ENCODE measurements at places on chromosomes 13 and 19.
A peak's percentile ranks its signal among the peaks of the same experiment; 100 is the strongest.

- DNase-seq, result no peak
Measured at GRCh38 chr13:111263566-111263965, 56.9 kb upstream of the TEX29 start.

GRCh38 chr19:10580979-10581631, 6.0 kb downstream of the AP1M2 start:
- DNase-seq, result peak; percentile 69

DNA sequence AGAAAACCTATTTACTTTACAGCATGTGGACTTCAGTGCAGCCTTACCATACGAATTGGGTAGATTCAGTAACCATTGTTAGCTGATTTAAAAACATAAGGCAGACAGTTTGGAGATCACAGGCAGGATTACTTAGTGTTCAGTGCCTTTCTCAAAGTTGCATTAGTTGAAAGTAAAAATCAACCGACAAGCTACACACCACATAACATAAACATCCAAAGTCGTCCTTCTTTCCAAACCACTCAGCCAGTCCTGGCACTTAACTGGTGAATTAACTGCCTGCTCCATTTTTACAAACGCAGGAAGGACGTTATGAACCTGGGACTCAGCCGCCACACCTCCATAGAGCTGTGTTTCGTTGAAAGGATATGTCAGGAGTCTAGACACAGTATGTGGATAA, 91.4 kb downstream of the COL4A1 start:
- DNase-seq, result no peak

DNA sequence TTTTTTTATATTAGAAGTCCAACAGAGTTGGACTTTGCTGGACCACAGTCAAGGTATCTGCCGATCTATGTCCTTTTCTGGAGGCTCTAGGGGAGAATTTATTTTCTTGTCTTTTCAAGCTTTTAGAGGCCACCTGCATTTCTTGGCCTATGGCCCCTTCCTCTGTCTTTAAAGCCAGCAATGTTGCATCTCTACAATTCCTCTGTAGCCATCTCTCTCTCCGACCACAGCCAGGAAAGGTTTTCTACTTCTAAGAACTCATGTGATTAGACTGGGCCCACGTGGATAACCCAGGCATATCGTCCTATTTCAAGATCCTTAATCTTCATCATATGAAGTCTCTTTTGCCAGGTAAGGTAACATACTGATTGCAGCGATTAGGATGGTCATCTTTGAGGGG, 43.5 kb upstream of the RGCC start:
- DNase-seq, result no peak

GRCh38 chr19:42111384-42111783, 20.9 kb downstream of the POU2F2 start:
- no peak for DNase-seq

DNA sequence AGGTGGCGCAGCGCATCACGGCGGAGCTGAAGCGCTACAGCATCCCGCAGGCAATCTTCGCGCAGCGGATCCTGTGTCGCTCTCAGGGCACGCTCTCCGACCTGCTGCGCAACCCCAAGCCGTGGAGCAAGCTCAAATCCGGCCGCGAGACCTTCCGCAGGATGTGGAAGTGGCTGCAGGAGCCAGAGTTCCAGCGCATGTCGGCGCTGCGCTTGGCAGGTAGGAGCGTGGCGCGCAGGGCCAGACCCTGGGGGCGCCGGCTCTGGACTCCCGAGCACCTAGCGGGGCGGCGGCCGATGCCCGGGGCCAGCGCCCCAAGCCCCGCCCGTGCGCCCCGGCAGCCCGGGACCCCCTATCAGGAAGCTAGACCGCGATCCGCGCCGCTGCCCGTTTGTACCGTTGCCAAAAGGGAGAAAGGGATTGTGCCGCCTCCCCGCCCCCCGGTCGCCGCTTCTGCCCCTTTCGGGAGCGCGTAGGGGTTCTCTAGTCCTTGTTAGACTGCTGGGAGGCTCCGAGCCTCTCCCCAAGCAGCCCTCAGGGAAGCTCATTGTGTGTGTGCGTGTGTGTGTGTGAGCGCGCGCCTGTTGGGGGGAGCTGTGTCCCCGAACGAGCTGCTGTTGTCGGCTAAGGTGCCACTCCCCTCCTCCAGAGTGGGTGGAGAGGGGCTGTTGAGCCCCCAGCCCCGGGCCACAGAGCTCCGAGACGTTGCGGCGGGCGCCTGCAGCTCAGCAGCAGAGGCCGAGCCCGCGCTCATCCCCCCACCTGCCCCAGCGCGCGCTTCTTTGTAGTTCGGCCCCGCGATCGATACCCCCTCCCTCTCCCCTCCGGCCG, 1.5 kb downstream of the ONECUT3 start:
- no peak for DNase-seq

DNA sequence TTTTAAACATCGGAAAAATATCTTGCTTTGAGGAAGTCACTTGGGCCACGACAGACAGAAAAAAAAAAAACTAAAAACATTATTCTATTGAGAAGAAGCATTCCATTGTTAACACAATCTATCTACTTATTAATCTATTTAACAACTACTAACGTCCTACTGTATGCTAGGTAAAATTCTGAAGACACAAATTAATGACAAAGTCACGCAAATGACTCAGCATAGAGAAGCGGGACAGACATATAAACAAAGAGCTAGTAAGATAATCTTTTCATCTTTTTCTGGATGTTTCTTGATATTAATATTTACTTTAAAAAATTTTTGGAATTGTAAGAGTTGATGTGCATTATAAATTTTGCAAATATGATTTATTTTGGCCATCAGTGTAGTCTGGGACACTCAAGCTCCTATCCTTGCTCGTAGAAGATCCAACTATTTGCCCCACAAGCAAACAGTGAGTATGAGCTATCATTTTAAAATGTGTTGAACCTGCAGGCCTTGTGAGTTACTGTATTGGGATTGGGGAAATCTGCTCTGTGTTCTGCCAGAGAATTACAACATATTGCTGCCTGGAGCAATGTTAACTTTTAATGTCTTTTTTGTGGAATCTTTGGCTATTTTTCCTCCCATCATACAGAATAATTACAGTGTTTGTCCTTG, 109.1 kb downstream of the PCDH9 start:
- no peak for DNase-seq

GRCh38 chr13:53759016-53759415, 730.4 kb downstream of the OLFM4 start:
- DNase-seq, result no peak

DNA sequence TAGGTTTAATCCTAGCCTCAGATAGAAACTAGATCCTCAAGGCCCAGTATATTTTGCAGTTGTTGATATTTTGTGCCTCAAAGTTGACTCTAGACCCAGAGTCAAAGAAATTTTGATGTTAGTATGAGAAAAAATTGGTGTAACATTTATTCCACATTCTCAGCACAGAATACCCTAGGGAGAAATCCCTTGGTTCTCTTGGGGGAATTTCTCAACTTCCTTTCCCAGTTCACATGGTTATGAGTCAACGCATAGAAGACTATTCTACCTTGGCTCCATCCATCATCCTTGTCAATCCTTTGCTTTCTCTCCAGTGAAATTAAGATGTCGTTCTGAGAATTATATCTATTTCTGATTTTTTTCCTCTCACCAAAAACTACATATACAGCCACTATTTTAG, 145.3 kb downstream of the POSTN start:
- no peak for DNase-seq

GRCh38 chr13:88932950-88933349, 1261.8 kb downstream of the SLITRK5 start:
- DNase-seq, result no peak

DNA sequence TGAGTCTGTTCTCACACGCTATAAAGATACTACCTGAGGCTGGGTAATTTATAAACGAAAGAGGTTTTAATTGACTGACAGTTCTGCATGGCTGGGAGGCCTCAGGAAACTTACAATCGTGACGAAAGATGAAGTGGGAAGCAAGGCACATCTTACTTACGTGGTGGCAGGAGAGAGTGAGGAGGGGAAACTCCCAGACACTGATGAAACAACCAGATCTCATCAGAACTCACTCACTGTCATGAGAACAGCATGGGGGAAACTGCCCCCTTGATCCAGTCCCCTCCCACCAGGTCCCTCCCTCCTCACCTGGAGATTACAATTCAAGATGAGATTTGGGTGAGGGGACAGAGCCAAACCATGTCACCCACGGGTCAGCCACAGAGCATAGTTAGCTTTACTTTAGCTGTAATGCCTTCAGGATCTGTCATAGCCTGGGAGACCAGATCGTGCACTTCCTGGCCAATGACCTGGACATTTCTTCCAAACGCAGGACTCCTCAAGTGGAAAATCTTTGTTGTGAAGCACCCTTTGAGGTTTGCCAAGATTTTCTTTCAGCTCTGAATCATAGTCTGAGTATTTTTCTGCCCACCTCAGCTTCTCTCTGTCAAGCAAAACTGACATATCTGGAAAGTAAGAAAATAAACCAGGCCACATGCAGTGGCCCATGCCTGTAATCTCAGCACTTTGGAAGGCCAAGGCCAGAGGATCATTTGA, 25.2 kb upstream of the HIF3A start:
- DNase-seq, result no peak

GRCh38 chr19:14367016-14367415, 14.2 kb upstream of the ADGRE5 start:
- no peak for DNase-seq

- no peak for DNase-seq
Measured at GRCh38 chr13:37412241-37412921, 186.2 kb downstream of the POSTN start.

DNA sequence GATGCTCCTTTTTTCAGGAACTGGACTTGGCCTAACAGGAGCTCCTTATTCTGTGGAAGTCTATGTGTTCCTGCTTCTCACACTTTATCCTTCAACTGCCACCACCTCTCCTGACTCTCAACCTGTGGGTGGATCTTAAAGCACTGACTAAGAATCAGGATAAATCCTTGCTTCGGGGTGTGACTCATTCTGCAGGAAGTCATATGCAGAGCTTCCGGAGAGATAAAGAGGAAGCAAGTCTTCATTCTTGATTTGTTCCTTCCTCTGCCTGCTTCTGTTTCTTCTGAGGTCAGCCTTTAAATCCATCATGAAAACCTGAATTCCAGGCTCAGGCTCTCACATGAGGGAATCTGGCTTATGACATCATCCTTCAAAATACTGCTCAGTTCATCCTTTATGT, 137.1 kb upstream of the ATXN8OS start:
- no peak for DNase-seq

GRCh38 chr19:46042252-46042883, 1.6 kb upstream of the IGFL4 start:
- no peak for DNase-seq

- DNase-seq, result no peak
Measured at GRCh38 chr19:16581971-16582343, 9.7 kb upstream of the SLC35E1 start.

DNA sequence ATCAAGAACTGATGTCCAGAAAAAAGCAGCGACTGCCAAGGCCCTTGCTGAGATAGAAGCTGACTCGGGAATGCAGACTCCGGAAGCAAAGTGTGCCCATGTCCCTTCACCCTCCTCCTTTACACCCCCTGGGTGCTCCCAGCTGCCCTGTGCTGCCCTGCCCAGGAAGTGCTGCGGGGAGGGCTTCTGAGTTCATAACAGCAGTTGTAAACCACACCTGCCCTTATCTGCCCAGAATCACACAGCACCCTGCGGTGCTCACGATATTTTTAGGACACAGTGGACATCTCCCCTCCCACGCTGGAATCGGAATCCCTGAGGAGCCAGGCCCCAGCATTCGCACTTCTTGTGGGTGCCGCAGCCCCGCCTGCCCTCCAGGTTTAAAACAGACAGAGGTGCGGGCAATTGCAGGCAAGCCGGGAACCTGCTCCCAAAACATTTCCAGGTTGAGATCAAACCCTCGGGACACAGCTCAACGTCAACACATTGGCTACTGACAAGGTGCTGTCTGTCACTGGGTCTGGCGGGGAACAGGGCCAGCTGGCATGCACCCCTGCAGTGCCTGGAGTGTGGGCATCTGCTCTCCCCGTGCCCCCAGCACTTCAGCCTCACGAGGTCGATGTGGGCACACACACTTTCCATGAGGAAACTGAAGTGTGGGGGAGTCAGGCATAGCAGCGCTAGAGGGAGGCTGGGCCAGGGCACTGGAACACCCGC, 36.8 kb downstream of the RAB20 start:
- DNase-seq, result no peak

- DNase-seq, result no peak
Measured at GRCh38 chr13:20499986-20500385, 25.7 kb downstream of the CRYL1 start.

DNA sequence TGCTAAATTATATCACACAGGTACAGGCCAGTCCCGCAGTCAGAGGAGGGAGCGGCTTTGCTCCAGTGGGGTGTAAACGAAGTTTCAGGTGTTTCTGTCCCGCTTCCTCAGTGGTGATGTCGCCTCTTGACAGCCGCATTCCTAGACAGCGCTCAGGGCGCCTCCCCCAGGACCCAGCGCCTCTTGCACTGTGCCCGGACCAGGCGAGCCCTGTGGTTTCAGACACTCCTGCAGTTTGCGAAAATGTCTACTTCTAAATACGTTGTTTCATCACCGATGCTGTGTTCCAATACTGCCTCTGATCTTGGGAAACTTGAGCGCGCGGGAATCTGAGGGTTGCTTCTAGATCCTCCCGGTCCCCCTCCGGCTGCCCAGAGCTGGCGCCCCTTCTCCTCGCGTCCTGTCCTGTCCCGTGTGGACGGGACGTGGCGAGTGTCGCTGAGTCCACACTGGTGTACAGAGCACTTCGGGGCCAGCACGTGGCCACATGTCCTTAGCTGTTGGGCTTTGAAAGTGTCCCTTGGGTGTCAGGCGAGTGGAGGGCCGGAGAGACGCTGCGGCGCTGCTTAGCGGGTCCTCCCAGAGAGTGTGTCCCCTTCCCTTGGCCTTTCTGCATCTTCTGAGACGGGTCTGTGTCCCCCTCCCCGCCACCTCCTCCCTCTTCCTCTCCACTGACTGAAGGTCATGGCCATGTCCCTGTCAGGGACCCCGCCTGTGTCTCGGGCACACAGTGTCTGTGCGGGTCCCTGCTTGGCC, 14.6 kb upstream of the RPS15 start:
- DNase-seq, result no peak
